Regular cardiac myocyte (primary cell): ENCODE measurements at places on chromosomes 3 and 15. TPM values are rescaled to one million over a fixed set of nuclear protein-coding genes. Genes with fewer than 3 reads are reported as not detected.

The CPA3 gene
- not detected in 2 replicates for total RNA-seq

The CSPG4 gene
- total RNA-seq = 50.2 and 70.7 TPM in 2 replicates

The SLC28A2 gene
- under 0.01 TPM in 1 of 2 replicates, not detected in the other for total RNA-seq

The CLDN11 gene
- total RNA-seq = 225 and 382 TPM in 2 replicates

The LMCD1 gene
- total RNA-seq = 67.9 and 250 TPM in 2 replicates
